Stimulated activated CD8-positive, alpha-beta memory T cell treated with anti-CD3 and anti-CD28 coated beads, Interleukin-4, amount 100 ng/mL, for 1 hour (primary cell): ENCODE measurements at places on chromosomes 16 and 17.

GRCh38 chr17:73645050-73645871 lies 1.0 kb upstream of the SDK2 start:
- no peak for DNase-seq

GRCh38 chr17:52604105-52604504 lies 445.6 kb upstream of the CA10 start:
- no peak for DNase-seq

GRCh38 chr16:63415014-63415413 lies 1378.8 kb upstream of the CDH8 start:
- DNase-seq: no peak

GRCh38 chr17:33385133-33385532 lies 92.0 kb upstream of the ASIC2 start:
- DNase-seq: no peak

- no peak for DNase-seq
Observed at GRCh38 chr16:64654178-64654577, 467.7 kb downstream of the CDH11 start.

DNA sequence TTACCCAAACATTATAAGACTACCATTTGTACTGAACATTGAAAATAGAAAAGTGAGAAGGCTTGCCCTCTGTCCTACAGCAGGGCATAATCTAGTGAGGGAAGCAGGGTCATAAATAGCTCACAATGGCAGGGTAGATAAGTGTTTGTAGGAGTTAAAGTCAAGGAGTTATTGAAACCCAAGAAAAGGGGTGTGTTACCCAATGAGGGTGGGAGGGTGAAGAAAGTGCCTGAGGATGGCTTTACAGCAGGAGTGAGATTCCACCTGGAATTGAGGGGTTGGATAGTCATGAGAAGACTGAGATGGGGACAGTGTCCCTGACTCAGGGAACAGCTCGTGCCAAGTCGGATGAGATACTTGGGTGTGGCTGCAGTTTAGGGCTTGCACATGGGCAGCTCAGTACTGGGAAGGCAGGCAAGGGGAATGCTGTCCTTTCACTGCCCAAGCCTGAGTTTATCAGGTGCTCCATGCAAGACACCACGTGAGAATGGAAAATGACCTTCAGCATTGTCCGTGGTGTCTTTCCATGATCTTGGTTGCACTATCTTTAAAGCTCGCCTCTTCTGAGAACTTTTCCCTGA lies 393.2 kb upstream of the MAF start:
- DNase-seq: no peak

DNA sequence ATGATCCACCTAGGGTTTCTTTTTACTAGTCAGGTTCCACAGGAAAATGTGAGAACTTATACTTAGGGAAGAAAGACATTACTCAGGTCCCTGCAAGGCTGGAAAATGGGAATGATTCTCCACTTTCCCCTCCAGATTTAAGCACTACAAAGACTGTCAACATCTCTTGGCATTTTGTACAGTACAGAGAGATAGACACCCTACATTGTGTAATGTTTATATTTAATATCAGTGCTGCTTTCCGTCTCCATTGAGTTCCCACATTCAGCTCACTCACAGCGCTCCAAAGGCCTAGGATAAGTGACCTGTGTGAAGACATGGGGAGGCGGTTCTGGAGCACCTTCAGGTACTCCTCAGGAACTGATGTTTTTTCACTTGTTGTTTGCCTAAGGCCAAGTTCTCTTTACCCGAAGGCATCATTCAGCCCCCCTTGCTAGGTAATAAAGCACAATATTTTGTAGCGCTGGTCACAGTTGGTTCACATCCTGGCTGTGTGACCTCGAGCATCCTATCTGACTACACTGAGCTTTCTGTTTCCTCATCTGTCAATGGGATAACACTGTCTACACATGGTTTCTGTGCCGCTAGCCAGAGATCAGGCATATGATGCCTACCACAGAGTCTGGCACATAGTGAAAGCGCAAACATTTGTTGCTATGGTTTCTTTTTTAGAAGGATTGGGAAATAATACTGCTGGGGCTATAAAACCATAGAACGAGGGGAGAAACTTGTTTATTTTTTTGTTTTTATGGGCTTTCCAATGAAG lies 226.6 kb downstream of the ZFHX3 start:
- DNase-seq: no peak

GRCh38 chr17:79446399-79447009 lies 164.3 kb downstream of the RBFOX3 start:
- DNase-seq: no peak

DNA sequence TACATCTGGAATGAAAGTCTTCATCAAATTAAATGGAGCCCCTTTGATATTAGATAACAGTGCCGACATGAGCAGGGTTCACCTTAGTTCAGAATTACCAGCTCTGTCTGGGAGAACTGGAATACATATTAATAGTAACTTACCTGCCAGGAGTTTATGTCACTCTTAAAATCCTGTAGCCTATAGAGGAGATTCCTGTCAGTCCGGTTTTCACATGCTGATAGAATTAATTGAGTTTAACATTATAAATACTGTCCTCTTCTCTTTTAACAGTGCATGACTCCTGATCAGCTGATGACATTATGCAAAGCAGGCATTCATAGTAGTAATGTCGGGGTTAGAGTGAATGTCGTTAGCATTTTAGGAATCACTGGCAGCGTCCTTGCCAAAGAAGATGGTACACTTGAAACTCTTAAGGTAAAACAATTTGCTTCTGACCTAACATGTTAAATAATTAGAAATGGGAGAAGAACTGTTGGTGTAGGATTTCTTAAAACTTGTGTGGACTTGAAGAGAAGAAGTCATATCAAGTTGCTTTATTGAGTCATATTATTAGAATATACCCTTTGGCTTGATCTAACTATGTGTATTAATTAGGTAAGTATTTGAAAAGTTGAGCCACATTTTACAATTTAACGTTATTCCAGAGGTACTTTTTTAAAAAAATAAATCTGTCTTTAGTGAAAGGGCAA lies 34.3 kb downstream of the HEATR3 start:
- DNase-seq: no peak

- no peak for DNase-seq
Observed at GRCh38 chr17:75570034-75570676, 17.4 kb upstream of the MYO15B start.

DNA sequence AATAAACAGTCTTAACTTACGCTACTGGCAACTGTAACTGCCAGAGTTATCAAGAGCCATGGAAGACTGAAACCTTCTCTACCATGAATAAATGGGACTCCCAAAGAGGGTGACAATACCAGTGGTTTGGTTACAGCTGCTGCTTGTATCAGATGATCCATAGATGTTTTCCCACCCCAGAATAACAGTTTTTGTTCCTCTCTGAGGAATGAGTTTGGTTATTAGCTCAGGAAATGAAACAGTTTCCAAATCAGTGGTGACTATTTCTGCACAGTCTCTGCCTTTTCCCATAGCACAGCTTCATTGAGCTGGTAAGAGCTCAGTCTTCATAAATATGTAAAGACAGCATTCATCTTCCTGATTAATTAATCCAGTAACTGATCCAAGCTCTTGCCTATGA lies 14.0 kb upstream of the HYDIN start:
- DNase-seq: no peak

- DNase-seq: no peak
Observed at GRCh38 chr16:86852135-86852534, 273.8 kb downstream of the FOXL1 start.

- no peak for DNase-seq
Observed at GRCh38 chr16:19119564-19119963, 5.8 kb downstream of the ITPRIPL2 start.

DNA sequence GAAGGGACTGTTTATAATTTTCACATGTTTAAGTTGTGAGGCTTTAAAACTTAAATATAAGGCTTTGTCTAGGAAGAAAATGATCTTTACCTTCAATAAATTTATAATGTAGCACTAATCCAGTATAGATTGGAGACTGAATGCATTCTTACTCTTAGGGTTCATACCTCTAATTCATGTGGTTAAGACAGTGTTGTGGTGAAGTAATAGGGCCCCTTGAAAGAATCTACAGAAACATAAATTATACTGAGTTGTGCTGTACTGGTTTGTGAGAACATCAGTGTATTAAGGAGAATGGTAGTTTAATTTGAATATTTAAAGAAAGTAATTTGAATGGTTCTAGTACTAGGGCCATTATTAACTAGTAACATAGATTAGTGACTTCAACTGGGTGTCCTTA lies 13.7 kb downstream of the HAPSTR1 start:
- DNase-seq: no peak

- no peak for DNase-seq
Observed at GRCh38 chr17:80774146-80774545, 217.5 kb upstream of the CHMP6 start.

- no peak for DNase-seq
Observed at GRCh38 chr16:70522216-70523075, 908 bp downstream of the COG4 start.

- no peak for DNase-seq
Observed at GRCh38 chr16:11355862-11356261, 10.6 kb downstream of the RMI2 start.

- no peak for DNase-seq
Observed at GRCh38 chr16:50646345-50646744, 34.8 kb downstream of the SNX20 start.

DNA sequence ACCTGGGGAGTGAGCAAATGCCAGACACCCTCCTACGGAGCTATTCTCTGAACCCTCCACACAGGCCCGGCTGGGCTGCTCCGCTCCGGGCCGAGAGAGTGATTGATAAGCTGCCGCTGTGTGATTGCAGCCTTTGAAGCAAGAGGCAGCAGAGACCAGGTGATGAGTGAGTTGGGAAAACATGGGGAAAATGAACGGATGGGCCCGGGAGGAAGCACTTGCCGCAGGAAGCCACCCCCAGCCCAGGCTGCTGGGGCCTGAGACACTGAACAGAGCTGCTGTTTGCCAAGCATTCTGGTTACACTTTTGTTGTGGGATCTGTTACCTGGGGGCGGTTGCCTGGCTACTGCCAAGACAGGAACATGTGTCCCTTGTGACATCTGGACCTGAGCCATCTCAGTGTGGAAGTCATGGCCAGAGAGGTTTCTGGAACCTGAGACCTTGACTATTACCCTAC lies 46.4 kb upstream of the KLHDC4 start:
- no peak for DNase-seq
